ENCODE measurements at places on chromosomes 1 and 21. TPM values are rescaled to one million over a fixed set of nuclear protein-coding genes. Genes with fewer than 3 reads are reported as not detected.

GRCh38 chr1:162997499-162998285, 71.5 kb upstream of the RGS4 start:
- H3K4me3 ChIP-seq: no peak overlapping the region
- no peaks in the 10 kb centered on the region for H3K27me3 ChIP-seq
- H3K4me1 ChIP-seq: no peaks in the 10 kb centered on the region
- DNase-seq: no peak
- no peaks in the 10 kb centered on the region for H3K36me3 ChIP-seq

DNA sequence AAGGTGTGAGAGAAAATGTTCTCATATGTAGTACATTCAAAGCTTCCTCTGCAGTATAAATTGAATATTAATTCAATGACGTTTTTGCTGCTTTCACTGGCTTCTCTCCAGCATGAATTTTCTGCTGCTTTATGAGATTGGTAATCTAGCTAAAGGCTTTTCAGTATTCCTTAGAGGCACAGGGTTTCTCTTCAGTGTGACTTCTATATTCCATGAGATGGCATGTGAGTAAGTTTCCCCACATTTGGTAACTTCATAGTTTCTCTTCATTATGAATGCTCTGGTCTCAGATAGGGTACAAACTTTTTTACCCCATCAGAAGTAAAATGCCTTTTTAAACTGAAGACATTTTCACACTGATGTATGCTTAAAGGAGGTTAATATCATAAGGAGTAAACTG, 10.4 kb upstream of the KLF18 start:
- no peaks in the 10 kb centered on the region for H3K36me3 ChIP-seq
- H3K4me1 ChIP-seq: no peaks in the 10 kb centered on the region
- no peak for DNase-seq
- no peak overlapping the region for H3K27ac ChIP-seq
- peaks cover 17% of the 10 kb centered on the region for H3K27me3 ChIP-seq

- H3K4me3 ChIP-seq: no peak overlapping the region
- H3K36me3 ChIP-seq: no peaks in the 10 kb centered on the region
- DNase-seq: no peak
- no peaks in the 10 kb centered on the region for H3K4me1 ChIP-seq
- H3K27me3 ChIP-seq: no peaks in the 10 kb centered on the region
These were observed 76.5 kb downstream of the SCCPDH start for GRCh38 chr1:246800756-246801155.

DNA sequence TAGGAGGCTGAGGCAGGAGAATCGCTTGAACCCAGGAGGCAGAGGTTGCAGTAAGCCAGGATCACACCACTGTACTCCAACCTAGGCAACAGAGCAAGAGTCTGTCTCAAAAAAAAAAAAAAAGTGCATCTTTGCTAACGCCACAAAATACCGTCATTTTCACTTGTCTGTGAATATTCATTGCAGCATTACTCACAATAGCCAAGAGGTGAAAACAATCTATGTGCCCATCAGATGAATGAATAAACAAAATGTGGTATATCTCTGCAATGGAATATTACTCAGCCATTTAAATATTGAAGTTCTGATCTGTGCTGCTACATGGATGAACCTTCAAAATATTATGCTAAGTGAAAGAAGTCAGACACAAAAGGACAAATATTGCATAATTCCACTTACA, 7.9 kb upstream of the TIAM1 start:
- no peaks in the 10 kb centered on the region for H3K27me3 ChIP-seq
- no peak overlapping the region for H3K4me3 ChIP-seq
- H3K27ac ChIP-seq: no peak overlapping the region
- H3K36me3 ChIP-seq: no peaks in the 10 kb centered on the region
- no peak for DNase-seq
- no peaks in the 10 kb centered on the region for H3K4me1 ChIP-seq

GRCh38 chr1:153272186-153272585, 12.7 kb downstream of the LORICRIN start:
- H3K4me3 ChIP-seq: no peak overlapping the region
- H3K4me1 ChIP-seq: no peaks in the 10 kb centered on the region
- H3K36me3 ChIP-seq: no peaks in the 10 kb centered on the region
- H3K27ac ChIP-seq: no peak overlapping the region
- DNase-seq: no peak

- H3K4me3 ChIP-seq: no peak overlapping the region
- H3K27me3 ChIP-seq: no peaks in the 10 kb centered on the region
- no peak for DNase-seq
- no peak overlapping the region for H3K27ac ChIP-seq
- no peaks in the 10 kb centered on the region for H3K4me1 ChIP-seq
These were observed 97.1 kb upstream of the SLFNL1 start for GRCh38 chr1:41118645-41119044.

- H3K27me3 ChIP-seq: no peaks in the 10 kb centered on the region
- no peak for DNase-seq
- no peaks in the 10 kb centered on the region for H3K36me3 ChIP-seq
- H3K27ac ChIP-seq: no peak overlapping the region
- no peak overlapping the region for H3K4me3 ChIP-seq
These were observed 23.4 kb upstream of the PTP4A2 start for GRCh38 chr1:31961536-31961935.

DNA sequence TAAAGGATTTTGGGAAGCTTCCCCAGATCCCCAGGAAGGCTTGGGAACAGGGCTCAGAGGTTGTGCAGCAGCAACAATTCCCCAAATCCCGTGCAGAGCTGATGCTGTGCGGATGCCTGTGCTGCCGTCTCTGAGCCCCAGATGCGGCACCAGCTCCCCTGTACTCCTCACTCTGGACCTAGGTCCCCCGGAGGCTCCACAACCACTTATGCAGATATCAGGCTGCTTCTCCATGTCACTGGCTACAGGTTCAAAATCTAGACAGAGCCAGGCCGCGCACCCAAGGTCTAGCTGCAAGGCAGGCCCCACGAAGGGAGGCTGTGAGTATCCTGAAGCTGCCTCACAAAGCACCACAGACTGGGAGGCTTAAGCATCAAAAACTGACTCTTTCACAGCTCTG, 81.6 kb downstream of the PDE9A start:
- peaks cover 12% of the 10 kb centered on the region for H3K4me1 ChIP-seq
- DNase-seq: no peak
- no peaks in the 10 kb centered on the region for H3K36me3 ChIP-seq
- H3K27ac ChIP-seq: no peak overlapping the region
- H3K27me3 ChIP-seq: no peaks in the 10 kb centered on the region

DNA sequence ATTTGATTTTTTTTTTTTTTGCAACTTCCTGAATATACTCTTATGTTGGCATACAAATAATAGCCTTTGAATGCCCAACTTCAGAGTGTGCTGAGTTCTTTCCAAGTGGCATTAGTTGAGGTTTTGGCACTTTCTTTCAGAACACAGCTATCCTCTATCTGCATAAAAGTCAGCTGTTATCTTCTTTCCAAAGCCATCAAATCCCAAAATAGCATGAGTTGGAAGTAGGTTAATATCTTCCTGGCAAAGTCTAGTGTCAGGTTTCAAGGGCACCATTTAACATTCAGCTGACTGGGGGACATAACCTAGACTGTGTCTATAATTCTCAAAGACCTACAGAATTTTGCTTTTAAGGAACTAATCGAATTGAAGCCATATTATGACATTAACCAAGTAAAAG, 223.9 kb downstream of the PLPP3 start:
- H3K27ac ChIP-seq: no peak overlapping the region
- H3K36me3 ChIP-seq: no peaks in the 10 kb centered on the region
- H3K27me3 ChIP-seq: no peaks in the 10 kb centered on the region
- H3K4me3 ChIP-seq: no peak overlapping the region

NBPF4 gene
- not detected for total RNA-seq

LDLRAD1 gene
- total RNA-seq: not detected

GLUL gene
- total RNA-seq: 672 TPM

Measured in left lung (tissue), 14 donors.